Glutamatergic neuron (in vitro differentiated cells): ENCODE measurements at places on chromosomes 6 and 20. TPM values are rescaled to one million over a fixed set of nuclear protein-coding genes. Genes with fewer than 3 reads are reported as not detected.

Gene L3MBTL3
- 22.8 TPM for total RNA-seq

- H3K27ac ChIP-seq: no peak overlapping the region
- H3K36me3 ChIP-seq: no peaks in the 10 kb centered on the region
- no peaks in the 10 kb centered on the region for H3K4me1 ChIP-seq
- H3K27me3 ChIP-seq: peaks cover 3% of the 10 kb centered on the region
- no peak for DNase-seq
Measured at GRCh38 chr6:106894978-106895702, 79.4 kb downstream of the CD24 start.

DNA sequence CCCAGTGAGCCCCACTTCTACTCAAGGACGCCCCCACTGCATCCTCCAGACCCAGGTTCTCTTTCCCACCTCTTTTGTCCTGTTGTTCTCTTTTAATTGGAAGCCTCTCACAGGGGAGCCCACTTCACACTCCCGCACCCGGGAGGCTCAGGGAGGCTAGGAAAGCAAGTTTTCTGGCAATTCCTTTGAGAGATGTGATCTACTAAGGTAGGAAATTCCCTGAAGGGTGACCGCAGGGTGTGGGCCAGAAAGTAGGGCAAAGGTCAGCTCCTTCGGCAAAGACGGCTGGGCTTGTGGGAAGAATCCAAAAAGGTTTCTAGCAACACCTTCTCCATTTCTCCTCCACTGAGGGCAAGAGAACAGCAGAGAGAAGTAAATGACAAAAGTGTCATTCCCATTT lies 98.1 kb upstream of the PTPN1 start:
- H3K36me3 ChIP-seq: peaks cover 11% of the 10 kb centered on the region
- H3K27ac ChIP-seq: no peak overlapping the region
- no peak for DNase-seq
- H3K27me3 ChIP-seq: no peaks in the 10 kb centered on the region
- H3K4me3 ChIP-seq: no peak overlapping the region
- H3K4me1 ChIP-seq: peaks cover 12% of the 10 kb centered on the region

DNA sequence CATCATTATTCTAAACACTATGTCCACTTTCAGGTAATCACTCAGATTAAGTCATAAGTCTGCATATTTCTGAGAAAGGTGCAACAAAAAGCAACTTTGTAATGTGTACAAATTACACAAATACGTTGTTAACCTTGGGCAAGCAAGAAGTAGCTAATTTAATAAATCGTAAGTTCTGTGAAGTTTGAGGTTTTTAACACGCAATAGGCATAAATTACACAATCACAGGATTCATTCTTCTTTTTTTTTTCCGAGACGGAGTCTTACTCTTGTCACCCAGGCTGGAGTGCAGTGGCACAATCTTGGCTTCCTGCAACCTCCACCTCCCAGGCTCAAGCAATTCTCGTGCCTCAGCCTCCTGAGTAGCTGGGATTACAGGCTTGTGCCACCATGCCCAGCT lies 57.2 kb upstream of the F13A1 start:
- H3K27ac ChIP-seq: no peak overlapping the region
- H3K27me3 ChIP-seq: peaks cover 2% of the 10 kb centered on the region
- peaks cover under 1% of the 10 kb centered on the region for H3K4me1 ChIP-seq
- no peak for DNase-seq
- no peak overlapping the region for H3K4me3 ChIP-seq

Gene SLPI
- total RNA-seq: not detected
